Activated naive CD4-positive, alpha-beta T cell (primary cell): ENCODE measurements at places on chromosomes 1 and 21.

- no peak for DNase-seq
These were observed 1.7 kb downstream of the TOR3A start for GRCh38 chr1:179083533-179083932.

GRCh38 chr1:209937996-209938959, at the start of gene SYT14:
TSS of gene SYT14 (plus strand) at chr1:209938217. CDS start at chr1:209938265, 48 bp downstream.
- DNase-seq = no peak

GRCh38 chr1:180244840-180245239, 14.8 kb downstream of the LHX4 start:
- DNase-seq = no peak

DNA sequence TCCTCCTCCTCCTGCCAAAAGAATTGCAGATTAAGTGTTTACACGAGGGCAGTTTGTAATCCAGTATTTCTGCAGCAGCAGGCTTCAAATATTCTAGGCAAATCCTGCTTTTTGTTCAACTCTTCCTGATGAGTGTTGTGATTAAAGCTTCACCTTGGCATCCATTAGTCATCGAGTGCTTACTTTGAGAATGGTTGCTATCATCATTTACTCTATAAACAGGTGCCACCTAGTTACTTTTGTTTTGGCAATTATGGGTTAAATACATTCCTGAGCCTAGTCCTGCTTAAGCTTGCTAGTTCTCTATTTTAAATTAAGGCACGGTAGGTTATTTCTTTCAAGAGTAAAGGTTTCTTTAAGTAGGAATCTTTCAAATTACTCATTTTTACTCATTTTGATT, 20.3 kb downstream of the PDC start:
- DNase-seq = no peak

DNA sequence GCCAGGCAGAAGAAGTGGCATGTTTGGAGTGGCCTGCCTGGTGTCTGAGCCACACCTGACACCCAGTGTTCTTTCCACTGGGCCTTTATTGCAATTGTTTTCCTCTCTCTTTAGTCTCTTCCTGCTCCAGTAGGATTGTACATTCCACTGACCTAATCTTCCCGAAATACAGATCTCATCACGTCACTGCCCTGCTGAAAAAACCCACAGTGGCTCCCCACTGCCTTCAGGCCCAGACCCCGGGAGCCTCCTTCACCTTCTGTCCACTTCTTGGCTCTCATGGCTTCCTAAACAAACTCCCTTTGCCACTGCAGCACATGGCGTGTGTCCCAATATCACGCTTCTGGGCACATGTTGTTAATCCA, 25.3 kb upstream of the ATP5PO start:
- no peak for DNase-seq

DNA sequence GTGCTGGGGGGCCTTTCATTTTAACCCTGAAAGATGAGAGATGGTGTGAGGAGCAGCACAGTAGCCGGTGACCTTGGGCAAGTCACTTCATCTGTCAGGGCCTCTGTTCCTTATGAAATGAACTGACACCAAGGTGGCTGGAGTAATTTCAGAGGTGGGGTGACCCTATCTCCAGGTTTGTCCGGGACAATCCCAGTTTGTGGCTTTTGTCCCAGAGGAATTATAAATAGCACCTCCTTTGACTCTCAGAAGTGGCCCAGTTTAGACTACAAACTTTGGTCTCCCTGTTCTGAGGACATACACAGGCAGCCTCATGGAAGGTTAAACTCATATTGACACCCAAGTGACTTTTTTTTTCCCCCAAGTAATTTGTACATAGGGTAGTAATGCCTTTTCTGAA, 14.6 kb downstream of the ACTN2 start:
- no peak for DNase-seq

DNA sequence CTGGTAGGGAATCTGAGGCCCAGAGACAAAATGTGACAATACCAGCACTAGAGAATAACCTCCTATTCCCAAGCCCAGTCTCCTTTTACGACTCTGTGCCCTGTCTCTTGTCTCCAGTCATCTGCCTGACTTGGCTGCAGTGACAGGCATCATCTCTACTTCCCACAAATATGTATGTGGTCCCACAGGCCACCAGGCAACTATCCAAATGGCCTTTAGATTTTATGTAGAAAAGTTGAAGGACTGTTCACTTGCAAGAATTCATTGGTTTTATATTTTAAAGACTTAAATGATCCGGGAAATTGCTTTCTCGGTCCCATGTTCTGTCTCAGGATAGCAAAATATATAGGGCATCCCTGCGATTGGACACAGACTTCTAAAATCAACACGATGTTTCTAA, 11.6 kb downstream of the KRTAP24-1 start:
- no peak for DNase-seq

DNA sequence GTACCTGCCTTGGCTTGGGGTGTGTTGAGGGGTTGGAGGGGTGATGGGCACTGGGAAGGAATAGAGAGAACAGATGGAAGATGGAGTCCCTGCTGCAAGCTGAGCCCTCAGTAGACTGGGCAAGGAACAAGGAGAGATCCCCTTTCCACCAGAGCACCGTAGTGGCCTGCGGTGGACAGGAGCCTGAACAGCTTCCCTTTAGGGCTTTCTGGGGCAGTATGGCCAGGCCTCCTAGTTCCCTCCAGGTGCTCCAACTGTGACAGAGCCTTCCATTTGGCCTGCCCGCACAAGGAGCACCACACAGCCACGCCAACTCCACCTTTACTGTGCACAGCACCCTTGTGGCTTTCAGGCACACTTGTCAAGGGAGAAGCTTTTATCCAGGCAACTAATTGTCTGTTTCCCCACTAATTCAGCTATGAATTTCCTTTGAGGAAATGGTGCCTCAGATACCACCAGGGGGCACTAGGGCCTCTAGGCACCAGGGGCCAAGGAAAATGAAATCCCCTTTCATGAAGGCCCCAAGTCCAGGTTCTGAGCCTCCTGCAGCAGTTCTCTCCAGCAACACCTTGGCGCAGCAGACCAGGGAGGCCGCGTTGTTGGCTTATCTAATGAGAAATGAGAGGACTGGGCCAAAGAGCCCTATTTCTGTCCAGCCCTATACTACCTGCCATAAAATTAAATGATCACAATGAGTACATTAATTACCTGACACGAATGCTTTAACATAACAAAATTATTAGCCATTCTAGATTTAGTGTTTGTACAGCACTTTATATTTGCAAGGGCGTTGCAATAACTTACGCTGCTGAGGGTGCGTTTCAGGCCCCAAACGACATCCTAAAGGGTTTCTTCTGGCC, 23.1 kb upstream of the ERI3 start:
- peak; percentile 4 for DNase-seq

DNA sequence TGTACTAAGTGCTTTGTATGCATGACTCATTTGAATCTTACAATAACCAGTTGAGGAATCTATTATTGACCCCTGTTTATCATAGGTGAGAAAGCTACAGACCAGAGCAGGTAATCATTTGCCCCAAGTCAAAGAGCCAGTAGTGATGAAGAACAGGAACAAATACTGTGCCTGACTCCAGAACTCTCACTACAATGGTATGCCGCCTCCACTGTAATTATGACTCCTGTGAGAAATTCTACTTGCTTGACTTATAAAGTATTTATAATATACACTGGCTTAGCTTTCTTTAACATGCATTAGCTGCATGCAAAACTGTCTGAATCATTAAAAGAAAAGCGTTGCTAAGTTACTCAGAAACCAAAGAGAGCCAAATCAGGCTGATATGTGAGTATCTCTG, 92.6 kb downstream of the ZNF281 start:
- no peak for DNase-seq

DNA sequence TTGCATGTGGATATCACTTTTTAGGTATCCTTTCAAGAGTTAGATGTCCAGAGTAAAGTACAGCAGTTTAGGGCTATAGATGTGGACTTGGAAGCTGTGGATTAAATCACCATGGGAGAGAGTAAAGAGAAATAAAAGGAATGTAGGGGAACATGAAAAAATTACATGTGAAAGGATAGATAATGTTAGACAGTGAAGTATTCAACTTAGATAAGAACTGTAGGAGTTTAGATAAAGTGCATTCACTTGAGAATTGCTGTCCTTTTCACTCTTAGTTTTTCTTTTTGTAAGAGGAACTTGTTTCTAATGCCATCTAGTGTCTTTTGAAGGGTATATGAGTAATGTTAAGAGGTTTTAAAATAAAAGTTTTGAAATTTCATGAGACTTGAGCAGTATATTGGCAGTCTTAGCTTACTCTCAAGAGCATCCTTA, 40.1 kb downstream of the MAST2 start:
- no peak for DNase-seq

GRCh38 chr1:213751064-213751397, 236.7 kb upstream of the PROX1 start:
- no peak for DNase-seq

- DNase-seq = no peak
These were observed 45.8 kb downstream of the FAM78B start for GRCh38 chr1:166121010-166121409.

GRCh38 chr1:231940701-231941100, 314.1 kb downstream of the DISC1 start:
- DNase-seq = no peak

DNA sequence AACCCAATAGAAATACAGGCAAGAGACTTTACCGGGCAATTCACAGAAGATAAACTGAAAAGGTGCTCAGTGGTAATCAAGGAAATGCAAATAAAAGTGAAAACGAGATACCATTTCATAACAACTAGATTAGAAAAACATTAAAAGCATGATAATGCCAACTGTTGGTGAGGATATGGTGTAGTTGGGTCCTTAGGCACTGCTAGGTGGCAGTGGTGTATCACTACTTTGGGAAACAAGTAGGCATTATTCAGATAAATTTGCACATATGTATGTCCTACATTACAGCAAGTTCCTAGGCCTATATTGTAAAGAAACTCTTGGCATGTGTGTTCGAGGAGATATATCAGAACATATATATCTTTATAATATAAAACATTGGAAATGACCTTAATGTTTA, 31.0 kb downstream of the AZIN2 start:
- DNase-seq = no peak

DNA sequence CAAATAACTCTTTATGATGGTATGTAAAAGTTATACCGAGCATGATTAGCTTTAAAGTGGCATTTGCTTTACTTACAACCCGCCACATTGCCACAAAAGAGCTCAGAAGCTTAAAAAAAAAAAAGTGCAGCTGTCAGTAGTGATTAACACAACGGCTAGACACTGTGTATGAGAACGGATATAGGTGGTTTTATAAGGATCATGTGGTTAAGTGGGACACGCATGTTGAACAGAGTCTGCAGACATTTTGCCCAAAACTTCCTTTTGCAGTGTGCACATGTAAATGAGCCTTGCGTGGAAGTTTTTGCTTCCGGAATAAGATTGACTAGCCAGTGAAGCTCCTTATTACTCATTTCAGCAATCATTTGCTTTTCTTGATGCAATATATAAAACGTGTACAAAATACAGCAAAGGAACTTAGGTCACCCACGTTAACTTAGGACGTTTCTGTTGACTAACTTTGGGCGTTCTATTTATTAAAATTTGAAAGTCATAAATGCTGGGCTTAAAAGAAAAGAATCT, 58.7 kb upstream of the RGS1 start:
- DNase-seq = no peak

DNA sequence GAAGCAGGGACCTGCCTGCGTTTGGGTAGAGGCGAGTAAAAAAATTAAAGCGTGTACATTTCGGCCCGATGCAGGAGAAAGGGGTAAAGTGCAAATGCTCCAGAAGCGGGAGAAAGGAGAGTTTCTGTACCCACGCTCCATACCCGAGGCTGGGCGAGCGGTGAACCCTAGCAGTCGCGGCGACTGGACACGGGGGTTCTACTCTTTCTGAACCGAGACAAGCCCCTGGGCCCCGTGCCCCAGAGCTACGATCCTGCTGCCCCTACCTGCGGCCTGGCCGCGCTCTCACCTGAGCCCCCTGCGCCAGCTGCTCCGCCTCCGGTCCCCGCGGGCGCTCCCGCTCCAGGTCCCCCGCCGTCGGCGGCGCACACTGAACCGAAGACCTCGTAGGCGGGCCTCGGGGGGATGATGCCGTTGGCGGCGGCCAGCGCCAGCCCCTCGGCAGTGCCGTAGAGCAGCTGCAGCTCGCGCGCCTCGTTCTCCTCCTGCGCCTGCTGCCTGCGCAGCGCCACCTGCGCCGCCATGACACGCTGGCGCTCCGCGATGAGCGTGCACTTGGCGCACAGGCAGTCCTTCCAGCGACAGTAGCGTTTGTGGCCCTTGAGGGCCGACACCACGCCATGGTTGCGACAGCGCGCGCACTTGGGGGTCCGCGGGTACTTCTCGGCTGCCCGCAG, 2.4 kb downstream of the DMRTA2 start:
- no peak for DNase-seq

- DNase-seq = no peak
These were observed 53.2 kb upstream of the RAVER2 start for GRCh38 chr1:64691626-64692025.

DNA sequence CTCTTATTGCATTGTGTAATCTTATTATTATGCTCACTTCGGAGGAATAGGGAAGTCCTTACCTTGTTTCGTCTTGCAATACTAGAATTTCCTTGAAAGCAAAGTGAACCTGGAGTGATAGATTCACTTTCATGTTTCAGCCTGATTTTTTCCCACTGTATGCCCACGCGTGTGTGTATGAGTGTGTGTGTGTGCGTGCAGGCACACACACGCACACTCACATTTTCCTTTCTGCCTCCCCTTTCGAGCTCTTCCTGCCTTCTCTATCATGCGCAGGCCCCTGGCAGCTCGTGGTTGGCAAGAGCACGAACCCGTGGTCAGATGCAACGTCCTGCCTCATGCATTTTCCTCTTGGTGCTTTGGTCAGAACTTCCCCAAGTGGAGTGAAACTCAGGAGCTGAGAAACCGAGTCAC, at the start of gene GCSAML:
TSS of gene GCSAML (plus strand) at position 366 of the 414 bp plus-strand sequence. CDS start 58 bp downstream, outside the sequence.
- DNase-seq = no peak

DNA sequence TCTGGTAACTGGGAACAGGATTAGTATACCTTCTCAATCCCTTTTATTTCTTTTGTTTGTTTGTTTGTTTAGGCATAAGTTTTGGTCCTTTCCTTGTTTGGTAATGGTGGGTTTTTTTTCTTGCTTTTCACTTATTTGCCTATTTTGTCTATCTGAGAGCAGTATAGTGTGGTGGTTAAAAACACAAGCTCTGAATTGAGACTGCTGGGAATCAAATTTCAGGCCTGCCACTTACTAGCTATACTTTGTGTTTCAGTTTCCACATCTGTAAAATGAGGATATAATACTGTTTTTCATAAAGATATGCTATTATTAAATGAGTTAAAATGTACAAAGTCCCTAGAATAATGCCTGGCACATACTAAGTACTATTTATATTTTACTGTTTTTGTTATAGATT, 81.6 kb upstream of the IVNS1ABP start:
- DNase-seq = no peak

DNA sequence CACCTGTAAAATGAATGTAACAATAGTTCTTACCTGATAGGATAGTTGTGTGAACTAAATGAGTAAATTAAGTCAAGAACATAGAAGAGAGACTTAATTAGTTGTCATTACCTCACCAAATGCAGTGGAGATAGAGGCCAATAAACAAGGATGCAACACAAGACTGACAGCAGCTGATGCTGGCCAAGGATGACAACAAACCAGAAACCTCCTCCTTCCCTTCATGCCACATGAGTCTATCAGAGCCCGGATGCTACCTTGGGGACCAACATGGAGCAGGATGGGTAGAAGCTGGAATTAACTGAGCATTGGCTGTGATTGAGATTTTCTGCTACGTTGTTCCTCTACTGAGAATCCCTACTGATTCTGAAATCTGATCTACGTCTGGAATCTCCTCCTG, 30.3 kb upstream of the USP1 start:
- no peak for DNase-seq
